RKO (cell line): ENCODE measurements at places on chromosomes 11 and 22.

DNA sequence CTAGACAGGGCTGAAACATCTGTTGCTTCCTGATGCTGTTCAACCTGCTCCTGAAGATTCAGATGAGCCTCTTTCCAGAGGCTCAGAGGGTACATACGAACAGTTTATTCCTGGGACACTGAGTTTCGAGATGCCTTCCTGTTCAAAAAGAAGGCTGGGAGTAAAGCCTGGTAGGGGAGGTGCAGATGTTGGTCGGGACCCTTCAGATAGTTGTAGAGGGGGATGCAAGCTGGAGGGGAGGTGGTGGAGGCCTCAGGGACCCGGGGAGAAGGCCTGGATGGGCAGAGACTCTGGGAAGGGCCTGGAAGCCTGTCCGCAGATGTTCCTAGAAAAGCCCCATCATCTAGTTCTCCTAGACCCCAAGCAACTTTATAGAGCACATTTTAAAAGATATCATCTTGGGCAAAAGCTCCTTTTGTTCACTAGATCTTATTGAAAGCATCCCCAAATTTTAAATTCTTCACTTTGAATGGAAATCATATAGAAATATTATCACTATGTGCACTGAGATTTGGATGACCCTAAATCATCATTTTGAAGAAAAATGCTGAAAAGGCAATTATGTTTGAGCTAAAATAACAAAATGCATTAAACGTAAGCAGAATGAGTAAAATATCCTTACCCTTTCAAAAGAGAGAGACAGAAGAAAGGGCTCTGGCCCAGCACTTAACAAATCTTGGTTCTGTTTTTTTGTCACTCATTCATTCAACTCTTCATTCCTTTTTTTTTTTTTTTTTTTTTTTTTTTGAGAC, 41.2 kb downstream of the RTL6 start:
- DNase-seq = no peak

DNA sequence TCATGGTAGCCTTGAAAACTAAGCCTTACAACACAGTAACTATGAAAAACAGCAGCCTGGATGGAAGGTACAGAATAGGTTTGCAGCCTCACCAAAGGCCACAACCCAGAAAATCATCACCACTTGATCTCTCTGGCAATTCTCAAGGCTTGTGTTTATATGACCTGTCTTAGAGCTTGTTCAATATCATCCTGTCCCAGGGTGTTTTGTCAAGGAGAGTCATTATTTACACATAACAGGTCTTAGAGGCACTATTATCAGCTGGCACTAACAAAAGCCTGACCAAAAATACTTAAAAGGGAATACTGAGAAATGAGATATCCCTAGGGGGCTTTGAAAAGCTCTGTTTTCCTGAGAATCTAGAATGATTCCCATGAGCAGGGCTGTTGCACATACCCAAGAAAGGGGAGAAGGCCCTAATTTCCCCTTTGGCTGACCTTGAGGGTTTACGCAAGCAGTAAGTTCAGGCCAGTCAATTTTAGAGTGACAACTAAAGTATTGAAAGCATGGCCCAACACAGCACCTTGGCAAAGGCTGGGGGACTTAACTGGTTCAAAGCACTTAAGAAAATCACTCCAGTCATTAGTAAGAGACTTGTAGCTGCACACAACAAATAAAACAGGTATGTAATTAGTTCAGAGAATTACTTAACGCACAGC, 7.9 kb downstream of the SC5D start:
- DNase-seq = no peak

- DNase-seq = no peak
Observed at GRCh38 chr22:41801147-41801819, 804 bp downstream of the CCDC134 start.

- no peak for DNase-seq
Observed at GRCh38 chr11:8234425-8234821, 29.3 kb downstream of the LMO1 start.

DNA sequence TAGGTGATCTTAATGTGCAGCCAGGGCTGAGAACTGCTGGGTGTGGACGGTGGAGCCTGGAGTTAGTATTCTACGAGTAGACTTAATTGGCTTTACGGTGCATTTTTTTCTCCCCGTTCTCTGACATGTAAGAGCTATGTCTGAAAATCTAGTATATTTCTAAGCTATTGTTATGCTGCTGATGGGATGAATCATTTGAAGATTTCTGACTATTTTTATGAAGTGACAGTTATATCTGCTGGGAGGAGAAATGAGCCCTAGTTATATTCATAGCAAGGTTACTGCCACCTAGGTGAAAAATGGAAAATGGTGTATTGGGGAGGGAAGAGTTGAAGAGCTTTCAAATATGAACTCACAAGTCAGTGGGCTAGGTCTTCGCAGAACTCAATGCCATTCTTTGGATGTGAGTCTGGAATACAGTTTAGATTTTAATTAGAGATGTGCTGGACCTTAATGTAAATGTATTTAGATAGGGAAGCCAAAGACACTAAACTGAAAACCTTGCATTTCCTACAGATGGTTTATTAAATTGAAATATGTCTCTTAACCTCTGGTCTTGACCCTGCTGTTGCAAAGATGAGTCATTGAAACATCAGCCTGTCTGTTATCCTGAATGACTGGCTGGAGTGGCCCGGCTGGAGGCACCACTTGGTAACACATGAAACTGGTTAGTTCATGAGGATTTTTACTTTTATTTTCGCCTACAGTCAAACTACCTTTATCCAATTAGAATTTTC, 293.7 kb downstream of the DDX10 start:
- peak; percentile 49 for DNase-seq

GRCh38 chr11:47372422-47372821, 5.9 kb downstream of the SPI1 start:
- DNase-seq = no peak

DNA sequence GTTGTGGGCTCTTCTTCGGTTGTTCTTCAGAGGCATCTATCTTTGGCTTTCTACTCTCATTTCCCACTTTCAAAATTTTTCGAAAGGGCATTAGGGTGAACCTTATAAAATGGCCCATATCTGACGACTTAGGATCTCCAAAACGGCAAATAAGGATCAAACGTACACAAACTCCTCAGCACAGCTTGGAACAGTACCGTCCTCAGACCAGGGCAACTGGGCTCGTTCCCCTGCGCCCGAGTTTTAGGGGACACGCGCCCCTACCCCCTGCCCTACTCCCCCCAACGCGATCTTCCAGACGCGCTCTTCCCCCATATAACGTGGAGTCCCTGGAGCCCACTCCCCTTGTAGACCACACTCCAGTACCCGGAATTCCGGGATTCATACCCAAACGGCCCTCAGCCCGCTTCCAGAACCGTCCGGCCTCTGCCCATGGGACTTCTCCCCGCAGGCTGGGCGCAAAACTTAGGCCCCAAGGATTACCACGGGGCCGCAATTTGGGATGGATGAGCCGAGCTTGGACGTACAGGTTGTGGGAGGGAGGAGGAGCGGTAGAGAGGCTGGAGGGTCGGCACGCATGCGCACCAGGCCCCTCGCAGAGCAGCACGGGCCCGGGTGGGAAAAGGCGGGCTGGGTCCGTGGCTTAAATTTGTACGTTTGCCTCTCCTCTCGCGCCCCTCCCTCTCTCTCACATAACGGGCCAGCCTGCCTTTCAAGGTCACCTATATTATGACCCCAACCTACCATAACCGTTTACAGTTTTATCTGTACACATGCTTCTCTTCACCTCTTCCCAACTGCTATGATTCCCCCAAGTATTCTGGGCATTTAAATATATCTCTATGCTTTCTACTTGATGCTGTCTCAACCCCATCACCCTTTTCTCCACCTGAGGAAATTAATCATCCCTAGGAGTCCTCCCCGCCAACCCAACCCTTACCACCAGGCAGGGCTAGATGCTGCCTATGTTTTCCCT, 3.4 kb downstream of the CCDC89 start:
- no peak for DNase-seq

DNA sequence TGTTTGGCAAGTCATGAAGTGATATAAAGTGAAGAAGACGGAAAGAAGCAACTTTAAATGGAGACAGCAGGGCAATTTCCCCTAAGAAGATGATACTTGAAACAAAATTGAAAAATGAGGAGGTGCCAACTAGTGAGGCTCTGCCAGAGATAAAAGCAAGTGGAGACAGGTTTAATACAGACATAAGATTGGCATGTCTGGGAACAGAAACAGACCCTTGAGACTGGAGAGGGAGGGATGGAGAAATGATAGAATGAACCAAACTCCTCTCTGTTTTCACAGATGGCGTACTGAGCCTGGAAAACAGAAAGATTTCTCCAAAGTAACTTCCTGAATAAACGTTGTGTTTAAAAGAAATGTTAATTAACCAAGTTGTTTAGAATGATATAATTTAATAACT, 354.5 kb upstream of the ANO5 start:
- DNase-seq = no peak

- no peak for DNase-seq
Observed at GRCh38 chr11:101706541-101706940, 122.7 kb upstream of the TRPC6 start.

DNA sequence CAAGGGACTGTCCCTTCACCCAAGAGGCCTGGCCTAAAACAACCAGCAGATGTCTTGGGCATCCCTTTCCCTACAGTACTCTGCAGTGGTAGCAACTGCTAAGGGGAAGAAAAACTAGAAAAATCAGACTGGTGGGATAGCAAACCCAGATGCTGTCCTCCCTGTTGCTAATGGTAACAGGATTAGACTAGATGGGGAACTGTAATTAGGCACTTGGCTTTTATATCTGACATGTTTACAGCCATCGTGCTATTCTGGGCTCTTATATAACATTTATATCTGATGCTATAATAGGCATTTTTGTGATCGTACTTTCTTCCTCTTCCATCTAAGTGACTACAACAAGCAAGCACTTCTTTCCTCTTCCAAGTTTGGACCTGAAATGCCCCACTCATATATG, 316.7 kb downstream of the DLG2 start:
- DNase-seq = no peak

GRCh38 chr11:94141511-94142307, 13.1 kb downstream of the PANX1 start:
- DNase-seq = no peak
